Spinal cord (tissue), 10 donors: ENCODE measurements at places on chromosomes 7 and 10. TPM values are rescaled to one million over a fixed set of nuclear protein-coding genes. Genes with fewer than 3 reads are reported as not detected.

DNA sequence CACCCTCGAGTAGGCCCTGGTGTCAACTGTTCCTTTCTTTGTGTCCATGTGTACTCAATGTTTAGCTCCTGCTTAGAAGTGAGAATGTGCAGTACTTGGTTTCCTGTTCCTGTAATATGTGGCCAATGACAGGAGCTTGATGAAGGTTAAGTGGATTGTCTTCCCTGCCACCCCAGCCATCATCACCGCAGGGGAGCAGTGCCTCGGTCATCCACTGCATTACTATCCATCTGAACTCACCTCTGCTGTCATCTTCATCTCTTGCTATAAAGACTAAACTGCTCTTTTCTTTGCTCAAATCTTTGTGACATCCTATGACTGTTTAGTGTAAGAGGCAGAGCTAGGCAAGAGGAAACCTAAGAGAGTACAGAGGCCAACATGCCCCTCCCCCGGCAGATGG is 15.6 kb downstream of the ITIH2 start:
- DNase-seq = no peak

The AGR3 gene
- total RNA-seq = not detected

The NACAD gene
- 11.8 TPM for total RNA-seq

The PRR15 gene
- 1.2 TPM for total RNA-seq

GRCh38 chr10:19385846-19386450 is 337.3 kb downstream of the MALRD1 start:
- DNase-seq = no peak

The SPDYE16 gene
- 0.28 TPM for total RNA-seq

- DNase-seq = no peak
Observed at GRCh38 chr7:155995183-155995612, 182.9 kb upstream of the SHH start.

DNA sequence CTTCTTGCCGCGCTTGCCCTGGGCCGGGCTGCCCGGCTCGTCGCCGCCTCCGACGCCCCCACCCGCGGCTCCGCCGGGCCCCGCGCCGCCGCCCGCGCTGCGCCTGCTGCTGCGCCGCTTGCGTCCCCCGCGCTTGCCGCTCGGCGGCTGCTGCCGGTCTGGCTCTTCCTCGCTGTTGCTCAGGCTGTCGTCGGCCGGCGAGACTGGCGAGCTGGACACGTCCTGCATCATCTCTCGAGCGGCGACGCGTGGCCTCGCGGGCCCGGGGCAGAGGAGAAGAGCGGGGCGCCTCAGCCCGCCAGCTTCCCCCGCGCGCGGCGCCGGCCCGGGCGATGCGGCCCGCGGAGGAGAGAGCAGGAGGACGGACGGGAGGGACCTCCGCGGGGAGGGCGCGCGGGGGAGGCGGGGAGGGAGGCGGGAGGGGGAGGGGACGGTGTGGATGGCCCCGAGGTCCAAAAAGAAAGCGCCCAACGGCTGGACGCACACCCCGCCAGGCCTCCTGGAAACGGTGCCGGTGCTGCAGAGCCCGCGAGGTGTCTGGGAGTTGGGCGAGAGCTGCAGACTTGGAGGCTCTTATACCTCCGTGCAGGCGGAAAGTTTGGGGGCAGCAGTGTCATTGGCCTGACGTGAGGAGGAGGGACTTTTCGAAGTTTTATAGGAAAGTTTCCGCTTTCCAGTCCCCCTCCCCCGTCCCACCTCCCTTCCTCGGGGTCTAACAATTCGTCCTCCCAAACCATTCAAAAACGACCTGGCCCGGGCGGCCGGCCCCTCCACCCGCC is at the start of gene TWIST1:
Gene TWIST1, minus strand, starts transcription at position 546 of the 779 bp plus-strand sequence. Its CDS starts 315 bp downstream, at position 231.
- DNase-seq = peak; percentile 84

DNA sequence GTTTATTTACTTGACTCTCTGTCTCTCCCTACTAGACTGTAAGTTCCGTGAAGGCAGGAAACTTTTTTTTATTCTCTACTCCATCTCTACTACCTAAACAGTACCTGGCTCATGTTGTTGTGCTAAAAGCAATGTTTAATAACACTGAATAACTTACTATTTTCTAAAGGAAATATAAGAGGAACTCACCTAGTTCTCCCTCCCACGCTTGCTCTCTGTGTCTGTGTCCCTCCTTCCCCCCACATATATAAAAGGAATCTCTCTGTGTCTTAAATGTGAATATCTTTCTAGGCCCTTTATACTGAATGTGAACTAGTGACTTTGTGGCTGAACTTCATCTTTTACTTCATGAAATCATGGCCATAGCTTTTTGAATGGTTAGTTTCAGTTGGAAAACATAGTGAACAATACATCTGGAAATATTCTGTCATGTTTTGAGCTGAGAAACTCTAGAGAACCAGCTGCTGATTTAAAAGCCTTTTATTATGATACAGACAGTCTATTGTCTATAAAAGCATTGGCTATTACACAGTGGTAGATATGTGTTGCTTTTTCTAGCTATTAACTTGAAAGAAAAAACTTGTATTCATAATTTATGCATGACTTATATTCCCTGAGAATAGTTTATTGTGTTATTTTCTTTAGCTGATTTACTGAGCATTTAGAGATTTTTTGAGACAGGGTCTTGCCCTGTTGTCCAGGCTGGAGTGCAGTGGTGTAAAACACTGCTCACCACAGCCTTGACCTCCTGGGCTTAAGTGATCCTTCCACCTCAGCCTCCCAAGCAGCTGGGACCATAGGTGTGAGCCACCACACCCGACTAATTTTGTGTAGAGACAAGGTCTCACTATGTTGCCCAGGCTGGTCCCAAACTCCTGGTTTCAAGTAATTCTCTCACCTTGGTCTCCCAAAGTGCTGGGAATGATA is 42.5 kb downstream of the VCL start:
- DNase-seq = no peak

DNA sequence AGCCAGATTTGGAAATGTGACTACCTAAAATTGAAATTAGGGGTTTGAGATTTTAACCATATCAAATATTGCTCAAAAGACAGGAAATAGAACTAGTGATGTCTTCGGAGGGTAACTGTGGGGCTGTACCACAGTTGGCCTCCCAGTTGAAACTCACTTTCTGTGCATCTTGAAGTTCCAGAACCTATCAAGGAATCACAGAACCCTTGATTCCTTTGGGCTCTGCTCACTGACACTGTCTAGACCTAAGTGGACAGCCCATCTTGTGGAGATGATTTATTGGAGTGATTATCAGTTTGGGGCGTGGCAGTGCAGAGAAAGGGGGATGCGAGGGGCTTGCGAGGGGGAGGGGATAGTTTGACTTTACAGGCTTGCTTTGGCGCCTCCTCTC is 134.2 kb upstream of the GJD4 start:
- no peak for DNase-seq

The TAS2R3 gene
- total RNA-seq = 3.6 TPM

The OR2A42 gene
- total RNA-seq = 0.10 TPM

DNA sequence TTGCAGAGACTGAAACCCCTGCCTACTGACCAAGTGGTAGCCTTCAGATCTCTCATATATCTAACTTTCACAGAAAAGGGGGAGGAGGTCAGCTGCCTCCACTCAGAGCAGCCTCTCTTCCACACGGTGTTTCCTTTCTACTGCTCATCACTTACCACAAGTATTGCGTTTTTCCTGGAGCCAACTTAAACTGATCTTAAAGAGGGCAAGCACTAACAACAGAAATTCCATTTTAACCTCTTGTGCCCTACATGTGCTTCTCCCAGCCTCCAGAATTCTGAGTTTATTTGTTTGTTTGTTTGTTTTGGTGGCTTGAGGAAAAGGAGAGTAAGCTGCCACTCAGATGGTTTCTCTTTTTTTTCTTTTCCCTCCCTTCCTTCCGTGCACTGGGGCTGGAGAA is 19.1 kb downstream of the SKIDA1 start:
- peak; percentile 25 for DNase-seq

- no peak for DNase-seq
Observed at GRCh38 chr10:6108631-6109443, 20.0 kb downstream of the RBM17 start.

The JAKMIP3 gene
- 4.5 TPM for total RNA-seq

GRCh38 chr10:89668386-89669071 is 23.5 kb upstream of the PANK1 start:
- no peak for DNase-seq

DNA sequence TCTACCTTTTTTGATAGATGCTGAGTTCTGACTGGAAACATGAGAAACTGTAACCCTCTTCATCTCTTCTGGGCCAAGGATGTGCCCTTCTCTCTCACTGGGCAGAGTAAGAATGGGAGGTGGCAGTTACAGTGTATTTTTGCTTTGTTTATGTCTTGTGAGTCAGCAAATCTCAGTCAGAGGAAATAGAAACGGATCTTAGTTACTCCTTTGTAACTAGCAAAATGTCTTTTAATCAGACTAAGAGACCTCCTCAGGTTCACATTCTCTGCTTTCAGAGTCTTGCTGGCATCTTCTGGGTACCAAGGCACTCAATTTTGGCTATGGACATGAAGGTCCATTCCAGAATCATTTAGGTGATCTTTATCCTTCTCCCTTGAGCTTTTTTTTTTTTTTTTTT is 70.9 kb downstream of the HHEX start:
- no peak for DNase-seq

The CHAT gene
- total RNA-seq = 0.61 TPM

- no peak for DNase-seq
Observed at GRCh38 chr10:121594623-121595350, 3.5 kb downstream of the FGFR2 start.

DNA sequence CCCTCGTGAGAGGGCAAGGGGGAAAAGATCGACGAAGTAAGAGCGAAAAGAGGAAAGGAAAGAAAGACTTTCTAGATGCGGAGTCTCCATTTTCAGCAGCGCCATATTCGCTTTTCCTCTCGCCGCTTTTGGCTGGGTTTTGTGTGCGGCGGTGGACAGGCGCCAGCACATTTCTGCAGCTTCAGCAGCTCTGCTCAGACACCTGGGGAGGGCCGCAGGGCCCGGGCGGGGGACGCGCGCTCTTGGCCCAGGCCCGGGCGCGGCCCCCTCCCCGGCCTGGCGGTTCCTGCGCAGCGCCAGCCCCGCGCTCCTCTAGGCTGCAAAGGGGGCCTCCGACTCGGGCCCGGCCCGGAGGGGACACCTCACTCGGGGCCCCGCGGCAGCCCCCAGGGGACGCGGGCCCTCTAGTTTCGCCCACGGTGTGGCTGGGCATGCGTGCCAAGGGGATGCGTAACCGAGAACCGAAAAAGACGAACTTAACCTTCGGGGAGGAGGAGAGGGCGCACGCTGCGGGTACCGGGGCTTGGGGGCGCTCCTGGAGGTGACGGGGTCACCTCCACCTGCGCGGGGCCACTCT is 34.5 kb upstream of the EBLN1 start:
- no peak for DNase-seq

DNA sequence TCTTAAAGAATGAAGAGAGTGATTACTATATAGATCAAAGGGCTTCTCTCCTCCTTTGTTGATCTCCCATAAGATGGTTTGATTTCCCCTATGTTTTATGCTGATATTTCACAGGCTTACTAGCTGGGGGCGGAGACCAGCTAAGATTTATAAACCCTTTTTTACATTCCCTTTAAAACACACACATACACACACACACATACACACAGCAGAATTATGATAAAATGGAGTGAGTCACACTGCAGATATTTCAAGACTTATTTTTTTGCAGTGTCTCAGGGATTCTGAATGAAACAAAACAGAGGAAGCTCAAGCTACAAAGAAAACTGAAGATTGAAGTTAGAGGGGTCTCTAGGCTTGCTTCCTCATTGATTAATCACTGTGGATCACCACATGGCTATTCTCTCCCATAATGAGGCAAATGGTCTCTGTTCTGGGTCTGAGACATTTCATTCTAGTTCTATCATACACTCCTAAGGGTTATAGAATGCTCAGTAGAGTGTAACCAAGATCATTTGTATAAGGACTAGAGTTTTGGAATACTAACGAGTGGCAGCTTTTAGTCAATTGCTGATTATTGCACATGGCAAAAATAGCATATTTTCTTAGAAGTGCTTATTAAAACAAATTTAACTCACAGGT is 18.6 kb downstream of the INA start:
- DNase-seq = no peak

- DNase-seq = no peak
Observed at GRCh38 chr7:74193054-74193453, 16.8 kb upstream of the LAT2 start.

The SORCS1 gene
- total RNA-seq = 11.4 TPM

- no peak for DNase-seq
Observed at GRCh38 chr7:105006367-105007136, 7.5 kb upstream of the KMT2E start.

- DNase-seq = no peak
Observed at GRCh38 chr10:95391164-95391563, 100.4 kb upstream of the PDLIM1 start.

DNA sequence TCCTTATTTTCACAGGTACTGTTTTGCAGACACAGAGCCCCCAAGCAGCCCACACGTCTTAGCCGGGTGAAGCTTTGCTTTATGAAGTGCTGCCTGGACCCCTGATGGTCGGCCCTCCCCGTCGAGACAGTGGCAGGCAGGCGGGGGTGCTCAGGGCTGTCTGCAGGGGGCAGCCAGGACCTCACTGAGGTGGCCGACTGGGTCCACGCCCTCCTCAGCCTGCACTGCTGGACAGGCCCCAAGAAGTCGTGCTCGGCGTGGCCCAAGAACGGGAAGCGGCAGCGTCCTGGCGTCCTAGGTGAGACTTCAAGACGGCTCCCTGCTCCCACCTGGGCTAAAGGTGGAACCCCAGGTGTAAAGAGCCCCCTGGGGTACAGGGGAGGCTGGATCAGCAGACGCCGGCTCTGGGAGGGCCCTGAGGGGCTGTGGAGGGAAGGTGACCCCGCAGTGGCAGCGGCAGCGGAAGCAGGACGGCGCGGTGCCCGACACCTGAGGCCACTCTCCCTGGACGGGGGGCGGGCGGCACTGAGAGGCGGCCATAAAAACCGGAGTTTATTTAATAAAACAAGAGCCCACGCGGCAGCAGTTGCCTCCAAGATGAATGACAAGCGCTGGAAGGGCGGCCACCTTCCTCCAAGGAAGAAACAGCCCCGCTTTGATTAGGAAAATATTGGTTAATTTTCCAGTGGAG is 179.4 kb downstream of the ELFN1 start:
- no peak for DNase-seq

DNA sequence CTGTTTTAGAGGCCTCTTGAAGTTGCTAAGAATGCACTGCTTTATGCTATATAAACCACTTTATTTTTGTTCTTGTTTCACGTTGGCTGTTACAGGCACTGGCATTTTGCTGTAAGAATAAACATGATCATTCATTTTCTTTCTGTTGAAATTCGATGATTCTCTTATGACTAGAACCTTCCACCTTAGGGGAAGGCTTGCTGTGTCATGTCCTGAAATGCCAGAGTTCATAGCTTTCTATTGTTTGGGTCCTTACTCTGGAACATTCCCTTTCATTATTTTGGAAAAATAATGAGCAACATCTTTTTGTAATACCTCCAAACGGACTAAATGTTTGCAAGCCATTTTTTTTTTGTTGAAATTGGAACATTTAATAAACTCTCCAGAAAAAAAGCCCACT is 495.1 kb upstream of the POT1 start:
- no peak for DNase-seq

DNA sequence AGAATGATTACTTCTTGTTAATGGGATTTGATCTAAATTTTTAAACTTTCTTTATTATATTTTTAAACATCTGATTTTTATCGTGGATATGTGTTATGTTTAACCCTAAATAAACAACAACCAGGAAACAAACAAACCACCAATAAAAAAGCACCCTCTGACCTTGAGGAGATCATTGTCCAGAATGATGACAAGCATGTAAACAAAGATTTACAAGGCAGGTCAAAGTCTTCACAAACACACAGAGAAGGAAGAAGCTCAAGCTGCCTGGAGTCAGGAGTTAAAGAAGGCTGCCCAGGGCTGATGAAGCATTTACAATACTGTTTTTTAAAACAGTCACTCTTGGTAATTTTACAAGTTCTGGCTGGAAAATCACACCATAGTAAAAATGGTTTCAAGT is 31.0 kb upstream of the EGFR start:
- DNase-seq = no peak

The TMEM196 gene
- 2.4 TPM for total RNA-seq
